IMR-90 (cell line): ENCODE measurements at places on chromosomes 5 and 9. TPM values are rescaled to one million over a fixed set of nuclear protein-coding genes. Genes with fewer than 3 reads are reported as not detected.
A peak's percentile ranks its signal among the peaks of the same experiment; 100 is the strongest.

DNA sequence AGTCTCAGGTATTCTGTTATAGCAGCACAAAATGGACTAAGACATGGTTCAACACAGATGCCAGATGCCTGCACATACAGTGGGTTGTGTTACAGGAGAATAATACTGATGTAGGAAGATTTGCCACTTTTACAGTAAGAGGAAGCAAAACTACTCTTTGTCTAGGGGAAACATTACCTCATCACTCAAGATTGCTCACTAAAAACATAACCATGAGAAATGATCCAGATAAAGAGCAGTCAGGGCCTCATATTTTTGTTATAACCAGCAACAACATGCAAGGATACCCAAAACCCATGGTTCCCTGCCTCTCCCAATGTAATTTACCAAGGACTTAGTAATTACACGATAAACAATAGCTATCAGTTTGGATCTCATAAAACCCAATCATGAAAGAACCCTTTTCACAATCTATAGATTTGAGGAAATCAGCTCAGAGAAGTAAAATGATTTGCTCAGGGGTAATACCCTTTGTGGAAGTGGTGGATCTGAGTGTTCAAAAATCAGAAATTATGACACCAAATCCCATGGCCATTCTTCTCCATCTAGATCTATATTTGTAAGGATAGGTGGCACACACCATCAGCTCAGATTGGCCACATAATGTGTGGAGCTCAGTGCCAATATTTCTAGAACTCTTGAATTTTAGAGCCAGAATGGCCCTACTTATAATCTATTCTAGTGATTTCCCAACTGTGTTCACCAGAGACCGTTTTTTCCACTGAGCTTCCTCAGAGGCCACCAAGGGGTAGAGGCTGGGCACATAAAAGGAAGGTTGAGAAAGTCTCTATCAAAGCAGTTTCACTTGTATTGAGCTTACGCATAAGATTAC, 27.8 kb downstream of the DPYSL3 start:
- DNase-seq: peak; percentile 78

- no peak for DNase-seq
Measured at GRCh38 chr5:95873351-95873750, 50.8 kb upstream of the GLRX start.

DNA sequence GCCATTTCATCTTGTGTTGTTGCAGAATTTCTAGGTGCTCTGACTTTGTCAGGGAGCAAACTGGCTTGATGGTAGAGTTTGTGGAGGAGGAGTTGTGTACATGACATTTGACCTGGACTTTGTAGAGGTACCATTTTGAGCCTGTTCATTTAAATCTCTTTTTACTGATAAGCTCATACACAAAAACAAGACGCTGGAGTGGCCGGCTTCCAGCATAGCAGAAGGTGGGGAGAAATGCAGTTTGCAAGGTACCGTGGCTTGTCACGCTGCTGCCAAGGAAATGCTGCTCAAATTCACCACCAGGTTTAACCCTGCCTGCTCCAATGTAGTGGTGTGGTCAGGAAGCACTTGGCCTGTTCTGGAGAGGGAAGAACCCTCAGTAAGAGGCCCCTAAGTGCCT, 18.9 kb upstream of the IQGAP2 start:
- no peak for DNase-seq

DNA sequence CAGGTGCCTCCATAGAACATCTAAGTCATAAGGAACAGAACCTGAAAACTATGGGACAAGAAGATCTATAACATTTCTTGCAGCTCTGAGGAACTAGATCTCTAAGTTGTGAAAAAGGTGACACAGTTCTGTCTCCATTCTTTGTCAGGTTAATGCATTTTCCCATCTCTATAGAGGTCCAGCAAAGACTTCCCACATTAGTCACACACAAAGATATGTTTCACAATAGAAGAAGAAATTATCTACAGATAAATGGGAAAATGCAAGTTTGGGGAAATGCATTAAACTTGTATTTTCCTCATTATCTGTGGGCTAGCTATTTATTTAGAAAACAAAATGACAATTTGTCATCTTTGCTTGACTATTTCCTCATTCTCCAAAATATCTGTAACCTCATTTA, 458.6 kb upstream of the PAPPA start:
- peak; percentile 32 for DNase-seq

DNA sequence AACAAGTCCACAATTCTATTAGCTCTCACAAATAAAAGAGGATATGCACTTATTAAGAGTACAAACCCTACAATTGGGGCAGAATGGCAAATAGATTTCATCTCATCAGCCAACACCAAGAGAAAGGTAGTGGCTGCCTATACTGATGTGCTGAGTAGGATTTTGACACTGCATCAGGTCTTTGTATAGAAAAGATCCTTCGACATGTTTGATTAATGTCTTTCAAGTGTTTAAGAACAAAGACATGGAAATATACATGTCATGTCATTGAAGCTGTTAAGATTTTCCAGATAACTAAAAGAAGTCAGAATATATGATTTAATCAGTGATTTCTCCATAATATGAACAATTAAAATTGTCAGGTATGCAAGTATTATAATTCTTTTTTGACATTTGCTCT, 238.7 kb upstream of the GRAMD2B start:
- no peak for DNase-seq

DNA sequence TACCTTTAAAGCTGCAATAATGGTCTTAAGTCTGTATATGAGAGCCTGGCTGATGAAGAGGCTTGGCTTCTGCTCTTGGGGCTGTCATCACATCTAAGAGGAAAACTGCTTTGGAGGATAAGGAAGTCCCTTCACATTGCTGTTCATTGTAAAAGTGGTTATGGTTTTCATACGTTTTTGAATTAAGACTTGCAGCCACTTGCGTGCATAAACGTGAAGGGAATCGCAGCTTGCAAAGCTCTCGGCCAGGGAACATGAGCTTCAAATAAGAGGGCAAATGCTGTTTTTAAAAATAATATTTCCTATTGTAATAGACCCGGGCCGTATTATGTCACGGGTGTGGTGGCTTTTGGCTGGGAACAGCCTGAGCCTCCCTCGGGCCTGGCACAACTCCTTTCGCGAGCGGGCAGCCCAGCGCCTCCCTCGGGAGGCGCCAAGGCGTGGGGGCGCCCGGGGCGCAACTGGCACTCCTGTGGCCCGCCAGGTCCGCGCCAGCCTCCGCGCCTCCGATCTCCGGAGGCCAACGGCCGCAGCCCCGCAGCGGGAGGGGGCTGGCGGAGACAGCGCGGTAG, 538 bp upstream of the ARHGEF28 start:
- peak; percentile 10 for DNase-seq

- DNase-seq: peak; percentile 50
Measured at GRCh38 chr5:32190095-32190494, 16.0 kb upstream of the GOLPH3 start.

DNA sequence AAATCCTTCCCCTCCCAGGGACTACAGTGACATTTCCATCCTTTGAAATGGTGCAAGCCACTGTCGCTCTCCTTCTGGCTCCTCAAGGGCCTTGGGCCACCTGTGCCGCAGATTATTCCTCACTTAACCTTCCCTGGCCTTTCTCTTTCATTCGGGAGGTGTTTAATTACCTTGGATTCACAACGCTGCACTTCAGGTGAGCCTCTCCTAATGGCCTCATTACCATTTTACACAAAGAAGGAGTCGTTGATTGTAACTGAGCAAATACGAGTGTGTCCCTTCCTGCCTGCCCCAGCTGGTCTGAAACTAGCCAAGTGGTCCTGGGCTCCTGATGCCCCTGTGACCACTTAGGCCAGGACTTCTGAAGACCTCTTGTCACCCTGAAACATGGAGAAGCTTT, 205.0 kb downstream of the CRB2 start:
- DNase-seq: no peak

- DNase-seq: no peak
Measured at GRCh38 chr5:147340941-147341340, 106.1 kb downstream of the STK32A start.

DNA sequence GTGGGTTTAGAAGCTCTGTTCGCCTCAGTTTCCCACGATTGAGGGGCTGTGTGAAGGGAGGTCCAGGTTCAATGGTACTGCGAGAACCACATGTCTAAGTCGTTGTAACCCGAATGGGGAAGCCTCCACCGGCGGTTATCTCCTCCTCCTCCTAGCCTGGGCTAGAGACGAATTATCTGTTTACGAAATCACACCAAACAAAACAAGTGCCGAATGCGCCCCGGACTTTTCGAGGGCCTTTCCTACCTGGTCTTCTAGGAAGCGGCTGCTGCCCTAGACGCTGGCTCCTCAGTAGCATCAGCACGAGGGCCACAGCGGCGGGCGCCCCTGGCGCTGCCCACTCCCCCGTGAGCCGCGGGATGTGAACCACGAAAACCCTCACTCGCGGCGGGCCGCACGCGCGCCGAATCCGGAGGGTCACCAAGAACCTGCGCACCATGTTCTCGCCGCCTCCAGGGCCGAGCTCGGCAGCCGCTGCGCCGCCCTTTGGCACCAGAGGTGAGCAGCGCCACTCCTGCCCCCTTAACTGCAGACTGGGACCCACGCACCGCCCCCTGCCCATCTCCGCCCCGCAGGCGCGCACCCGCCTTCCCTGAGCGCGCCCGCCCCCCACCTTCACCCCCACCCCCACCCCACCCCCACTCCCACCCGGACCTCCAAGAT, at the start of gene CDKN2A:
Gene CDKN2A (minus strand): TSS at position 500 of the 663 bp plus-strand sequence.
- peak; percentile 31 for DNase-seq

DNA sequence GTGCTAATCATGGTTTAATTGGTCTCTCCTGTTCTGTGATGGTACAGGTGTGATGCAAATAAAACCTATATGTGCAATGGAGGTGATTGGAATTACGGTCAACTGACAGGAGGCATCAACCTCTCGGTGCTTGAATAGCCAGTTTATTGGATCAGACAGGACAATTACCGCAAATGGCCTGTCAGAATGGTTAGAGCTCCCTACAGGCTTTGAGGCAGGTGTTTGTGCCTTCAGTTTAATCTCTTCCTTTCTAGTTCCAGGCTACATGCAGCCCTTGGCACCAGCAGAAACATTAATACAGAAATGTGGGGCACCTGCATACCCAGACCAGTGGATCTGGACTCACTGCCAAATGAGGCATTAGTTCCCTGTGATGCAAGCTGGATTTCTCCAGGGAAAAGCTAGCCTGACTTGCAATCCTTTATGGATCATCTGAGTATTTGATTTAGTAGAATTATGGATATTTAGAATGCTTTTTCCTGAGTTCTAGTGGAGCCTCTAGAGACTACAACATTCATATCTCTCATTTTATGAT, 128.6 kb downstream of the MAT2B start:
- DNase-seq: no peak

DNA sequence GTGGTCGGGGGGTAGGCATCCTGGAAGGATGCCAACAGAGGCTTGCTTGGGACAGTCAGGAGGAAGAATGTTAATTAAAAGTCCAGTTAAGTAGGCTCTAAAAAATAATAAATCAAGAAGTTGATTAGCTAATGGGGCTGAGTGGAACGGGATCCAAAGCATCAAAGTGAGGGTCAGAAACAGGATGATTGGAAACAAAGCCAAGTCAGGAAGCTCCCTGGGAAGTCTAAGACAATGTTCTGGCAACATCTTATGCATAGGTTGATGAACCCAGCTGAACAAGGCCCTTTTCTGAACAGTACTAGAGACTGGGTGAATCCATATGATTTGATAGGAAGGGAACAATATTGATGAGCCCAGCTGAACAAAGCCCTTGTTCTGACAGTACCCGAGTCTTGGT, 50.2 kb upstream of the STARD4 start:
- no peak for DNase-seq

GRCh38 chr5:7667216-7667767, 183.6 kb downstream of the CFAP90 start:
- no peak for DNase-seq

DNA sequence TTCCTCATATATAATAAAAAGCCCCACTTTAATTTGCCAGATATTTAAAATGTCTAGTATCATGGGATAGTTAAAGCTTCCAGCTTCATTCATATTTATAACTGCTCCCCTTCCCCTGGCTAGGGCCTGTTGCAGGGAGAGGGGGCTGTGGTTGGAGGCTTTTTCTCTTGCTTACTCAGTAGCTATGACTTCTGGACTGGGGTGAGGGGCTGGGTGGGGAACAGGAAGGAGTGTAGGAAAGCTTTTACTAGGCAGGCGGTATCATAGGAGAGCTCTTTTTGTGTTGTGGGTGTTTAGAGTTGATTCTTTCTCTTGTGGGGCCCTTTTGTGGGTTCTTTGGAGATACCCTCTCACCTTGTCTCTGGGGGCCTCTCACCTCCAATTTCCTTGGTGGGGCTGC, 39.4 kb downstream of the PIP5K1B start:
- DNase-seq: no peak

DNA sequence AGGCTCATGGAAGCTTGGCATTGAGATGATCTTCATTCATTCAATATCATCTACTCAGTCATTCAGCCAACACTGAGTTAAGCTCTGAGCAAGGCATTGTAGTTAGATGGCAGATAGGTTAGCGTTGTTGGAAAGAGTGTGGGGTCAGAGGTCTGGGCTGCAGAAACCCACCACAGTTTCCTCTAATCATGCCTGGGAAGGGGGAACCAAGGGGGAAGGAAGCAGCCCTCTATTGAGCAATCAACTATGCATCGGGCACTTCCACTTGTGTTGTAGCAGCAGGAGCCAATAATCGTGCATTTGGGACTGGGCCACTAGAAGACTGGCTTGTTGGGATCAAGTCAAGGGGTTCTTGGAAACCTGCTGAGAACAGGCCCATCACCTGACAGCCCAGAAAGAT, 139.1 kb downstream of the PIP5K1B start:
- DNase-seq: no peak

- no peak for DNase-seq
Measured at GRCh38 chr9:77099388-77099787, 77.9 kb upstream of the VPS13A start.

GRCh38 chr5:171494452-171495121, 75.1 kb downstream of the FGF18 start:
- peak; percentile 59 for DNase-seq

- no peak for DNase-seq
Measured at GRCh38 chr9:20442461-20443319, 179.6 kb downstream of the MLLT3 start.

- no peak for DNase-seq
Measured at GRCh38 chr5:66666778-66667177, 70.6 kb downstream of the MAST4 start.

DNA sequence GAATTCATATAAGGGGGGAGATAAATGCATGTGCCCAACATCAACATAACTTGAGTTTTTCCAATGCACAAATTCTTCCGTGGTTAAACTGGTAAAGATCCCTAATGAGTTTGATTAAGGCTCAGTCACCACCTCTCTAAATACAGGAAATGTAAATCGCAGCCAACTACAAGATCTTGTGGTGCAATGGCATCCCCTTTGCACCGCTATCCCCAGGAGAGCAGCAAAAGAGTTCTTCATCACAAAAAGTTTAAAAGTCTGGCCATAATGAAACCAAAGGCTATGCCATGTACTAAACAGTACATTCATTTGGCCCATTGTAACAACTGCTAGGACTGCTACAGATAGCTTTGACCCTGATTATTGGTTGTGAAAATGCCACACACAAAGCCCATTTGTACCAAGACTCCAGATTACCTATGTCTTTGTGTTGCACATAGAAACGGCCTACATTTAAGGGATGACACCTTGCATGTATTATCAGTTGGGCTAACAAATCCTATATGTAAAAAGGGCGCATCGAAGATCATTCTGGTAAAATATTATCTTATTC, 44.5 kb downstream of the ZNF608 start:
- DNase-seq: no peak

Gene FAM153A
- polyA plus RNA-seq: not detected in 2 replicates

Gene CATSPER3
- 0.12 TPM in 1 of 2 replicates, not detected in the other for polyA plus RNA-seq

Gene SHOC1
- polyA plus RNA-seq: 0.03 TPM in 1 of 2 replicates, not detected in the other

Gene CENPP
- 0.90 and 2.0 TPM in 2 replicates for polyA plus RNA-seq

Gene CKMT2
- polyA plus RNA-seq: 0.21 and 0.36 TPM in 2 replicates

Gene CNTNAP3B
- polyA plus RNA-seq: 1.3 and 2.1 TPM in 2 replicates

Gene C1QTNF2
- polyA plus RNA-seq: 1.2 and 1.4 TPM in 2 replicates

Gene ZNF454
- 0.07 and 0.12 TPM in 2 replicates for polyA plus RNA-seq

Gene C5orf52
- polyA plus RNA-seq: not detected in 2 replicates

Gene DNM1
- 17.7 and 19.3 TPM in 2 replicates for polyA plus RNA-seq
